HEK293T (cell line): ENCODE measurements at places on chromosomes 3 and 15.

DNA sequence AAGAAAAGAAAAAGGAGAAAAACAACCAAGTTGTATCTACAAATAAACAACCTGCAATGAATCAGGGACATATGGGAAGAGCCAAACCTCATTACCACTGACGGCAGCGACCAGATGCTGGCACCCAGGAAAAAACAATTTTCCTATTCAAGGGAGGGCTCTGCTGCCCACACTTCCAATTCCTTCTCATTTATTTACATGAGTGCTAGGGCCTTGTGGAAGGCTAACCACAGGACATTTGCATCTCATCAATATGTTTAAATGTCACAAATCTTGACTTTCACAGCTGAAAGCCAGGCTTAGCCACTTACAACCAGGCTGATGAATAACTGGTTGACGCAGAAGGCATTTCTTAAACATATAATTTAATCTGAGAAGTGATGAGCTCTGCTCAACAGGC is 36.0 kb downstream of the RFTN1 start:
- DNase-seq = no peak

DNA sequence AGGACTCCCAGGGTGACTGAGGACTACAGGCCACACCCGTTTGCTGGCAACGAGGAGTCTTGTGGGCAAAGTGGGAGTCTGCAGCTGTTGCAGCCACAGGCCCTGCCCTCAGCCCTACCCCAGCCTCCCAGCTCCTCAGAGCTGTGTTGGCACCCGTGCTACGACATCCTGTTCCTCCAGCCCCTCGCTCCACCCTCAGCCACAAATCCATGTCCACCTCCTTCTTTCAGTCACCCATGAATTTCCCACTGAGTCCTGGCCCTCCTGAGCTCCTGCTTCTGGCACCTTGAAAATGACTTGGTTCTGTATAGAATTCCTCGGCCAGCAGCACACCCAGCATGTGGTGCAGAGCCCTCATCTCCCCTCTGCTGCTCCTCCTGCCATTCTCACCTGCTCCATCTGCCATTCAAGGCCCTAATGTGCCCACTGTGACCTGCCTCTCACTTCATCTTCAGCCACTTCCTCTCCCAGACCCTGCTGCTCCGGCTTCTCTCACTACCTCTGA is 20.9 kb upstream of the VILL start:
- no peak for DNase-seq

DNA sequence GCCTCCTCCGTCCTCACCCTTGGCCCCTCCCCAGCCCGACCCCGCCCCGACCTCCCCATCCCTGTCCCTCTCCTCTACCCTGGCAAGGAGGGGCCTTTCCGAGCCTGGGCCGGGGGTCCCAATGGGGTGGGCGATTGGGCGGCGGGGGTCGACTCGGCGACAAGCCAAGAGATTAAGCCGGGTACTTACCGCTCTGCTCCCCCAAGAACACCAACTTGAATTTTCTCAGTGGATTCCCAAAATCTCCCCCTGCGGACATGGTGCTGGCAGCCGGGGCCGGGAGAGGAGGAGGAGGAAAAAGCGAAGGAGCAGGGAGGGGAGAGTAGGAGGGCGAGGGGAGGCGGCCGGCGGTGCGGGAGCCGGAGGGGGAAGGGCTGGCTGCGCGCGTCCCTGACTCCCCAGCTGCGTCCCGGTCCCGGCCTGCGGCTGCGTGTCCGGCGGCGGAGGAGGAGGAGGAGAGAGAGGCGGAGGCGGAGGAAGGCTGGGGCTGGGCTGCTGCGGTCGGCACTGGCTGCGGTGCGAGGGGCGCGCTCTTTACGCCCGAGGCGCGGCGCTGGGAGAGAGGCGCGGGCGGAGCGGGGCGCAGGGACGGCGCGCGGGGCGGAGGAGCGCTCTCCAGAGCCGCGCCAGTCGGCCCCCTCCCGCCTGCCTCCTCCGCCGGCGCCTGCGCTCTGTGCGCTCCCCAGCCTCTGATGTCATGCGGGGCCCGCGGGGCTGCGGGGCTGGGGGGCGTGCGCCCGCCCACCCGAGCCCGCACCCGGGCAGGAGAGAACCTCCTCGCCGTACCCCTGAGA is at the start of gene RAB6B:
TSS of gene RAB6B (minus strand) at position 675 of the 794 bp plus-strand sequence. CDS start at position 259, 416 bp downstream.
- DNase-seq = peak; percentile 86

DNA sequence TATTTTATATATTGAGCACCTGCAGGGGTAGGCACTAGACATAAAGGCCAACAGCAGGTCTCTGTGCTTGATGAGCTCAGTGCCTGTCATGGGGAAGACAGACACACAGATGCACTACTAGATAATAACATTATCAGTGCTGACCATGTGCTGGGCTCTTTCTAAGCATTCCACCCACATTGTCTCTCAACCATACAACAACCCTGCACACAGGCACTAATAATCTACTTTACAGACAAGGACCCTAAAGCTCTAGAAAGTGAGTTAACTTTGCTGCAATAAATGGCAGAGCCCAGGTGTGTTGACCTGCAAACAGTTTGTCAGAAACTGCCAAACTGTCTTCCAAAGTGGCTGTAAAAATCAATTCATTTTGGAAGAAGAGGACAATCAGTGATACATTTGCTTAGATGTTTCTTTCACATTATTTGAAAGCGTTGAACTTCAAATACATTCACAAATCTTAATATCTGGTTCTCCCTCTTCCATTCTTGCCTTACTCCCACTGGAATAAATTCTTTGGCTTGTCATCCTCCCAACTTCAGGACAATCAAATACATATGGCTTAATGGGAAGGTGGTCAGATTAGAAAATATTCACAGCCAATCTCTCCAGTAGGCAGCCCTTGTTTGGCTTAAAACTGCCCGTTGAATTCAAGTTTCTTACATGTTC is 11.0 kb upstream of the PP2D1 start:
- no peak for DNase-seq

DNA sequence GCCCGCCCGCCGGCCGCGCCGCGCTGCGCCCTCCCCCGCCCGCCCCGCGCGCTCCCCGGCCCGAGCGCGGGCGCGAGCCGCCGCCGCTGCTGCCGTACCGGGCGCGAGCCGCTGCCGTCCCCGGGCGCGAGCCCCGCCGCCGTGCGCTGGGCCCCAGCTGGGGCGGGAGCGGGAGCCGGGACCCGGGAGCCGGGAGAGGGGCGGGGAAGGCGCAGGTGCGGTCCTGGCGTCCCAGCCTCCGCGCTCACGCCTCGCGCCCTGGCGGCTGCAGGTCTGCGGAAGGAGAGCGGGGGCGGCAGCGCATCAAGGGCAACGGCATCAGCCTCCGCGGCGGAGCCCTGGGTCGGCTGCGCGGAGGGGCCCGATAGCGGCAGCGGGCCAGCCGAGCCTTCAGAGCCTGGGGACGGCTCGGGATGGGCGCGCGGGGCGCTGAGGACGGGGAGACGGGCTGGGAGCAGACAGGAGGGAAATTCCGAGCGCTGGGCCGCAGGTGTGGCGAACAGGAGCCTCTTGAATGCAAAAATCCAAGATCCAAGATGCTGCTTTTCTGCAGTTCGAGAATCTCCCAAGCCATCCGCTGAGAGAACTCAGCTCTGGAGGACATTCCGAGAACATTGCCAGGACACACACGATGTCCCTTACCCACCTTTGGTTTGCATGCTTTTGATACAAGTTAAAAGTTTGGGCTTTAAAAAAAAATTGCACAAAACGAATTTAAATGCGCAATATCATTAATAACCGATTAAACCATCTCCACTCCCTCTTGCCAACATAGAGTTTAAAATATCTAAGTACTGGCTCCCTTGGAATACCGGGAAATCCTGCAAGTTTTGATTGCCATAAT is 251.1 kb downstream of the TJP1 start:
- DNase-seq = peak; percentile 38

GRCh38 chr3:150751781-150752263 is 11.1 kb downstream of the SIAH2 start:
- no peak for DNase-seq

DNA sequence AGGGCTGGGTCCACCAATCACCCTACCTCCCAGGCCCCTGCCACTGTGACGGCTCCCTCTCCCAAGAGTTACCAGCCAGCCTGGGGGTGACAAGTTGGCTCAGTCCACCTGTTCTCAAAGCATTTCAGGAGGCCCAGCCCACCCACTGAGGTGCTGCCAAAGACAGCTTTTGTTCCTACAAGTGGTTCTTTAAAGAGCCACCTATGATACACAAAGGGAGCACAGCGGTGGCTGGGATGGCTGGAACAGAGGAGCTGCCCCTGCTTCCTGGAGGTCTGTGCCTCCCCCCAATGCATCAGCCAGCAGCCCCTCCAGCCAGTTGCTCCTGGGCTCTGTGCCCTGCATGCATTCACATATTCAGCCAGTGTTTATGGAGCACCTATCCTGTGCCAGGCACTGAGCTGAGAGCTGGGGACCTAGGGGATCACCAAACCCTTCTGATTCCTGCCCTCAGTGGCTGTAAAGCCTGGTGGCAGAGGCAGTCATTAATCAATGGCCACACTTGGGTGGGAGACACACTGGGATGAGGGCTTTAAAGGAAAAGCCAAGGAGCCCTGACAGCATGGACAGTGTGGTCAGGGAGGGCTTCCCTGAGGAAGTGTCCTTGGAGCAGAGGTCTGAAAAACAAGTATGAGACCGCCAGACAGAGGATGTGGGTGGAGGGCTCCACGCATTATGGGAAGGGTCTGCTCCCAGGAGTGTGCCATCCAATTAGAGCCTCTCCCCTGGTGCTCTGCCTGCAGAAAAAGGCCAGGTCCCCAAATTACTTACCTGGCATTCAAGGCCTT is 107.1 kb upstream of the LINGO1 start:
- no peak for DNase-seq

GRCh38 chr3:179450261-179450701 is 989 bp downstream of the GNB4 start:
- DNase-seq = no peak
